ENCODE measurements at places on chromosomes 1 and 21.
A peak's percentile ranks its signal among the peaks of the same experiment; 100 is the strongest.

DNA sequence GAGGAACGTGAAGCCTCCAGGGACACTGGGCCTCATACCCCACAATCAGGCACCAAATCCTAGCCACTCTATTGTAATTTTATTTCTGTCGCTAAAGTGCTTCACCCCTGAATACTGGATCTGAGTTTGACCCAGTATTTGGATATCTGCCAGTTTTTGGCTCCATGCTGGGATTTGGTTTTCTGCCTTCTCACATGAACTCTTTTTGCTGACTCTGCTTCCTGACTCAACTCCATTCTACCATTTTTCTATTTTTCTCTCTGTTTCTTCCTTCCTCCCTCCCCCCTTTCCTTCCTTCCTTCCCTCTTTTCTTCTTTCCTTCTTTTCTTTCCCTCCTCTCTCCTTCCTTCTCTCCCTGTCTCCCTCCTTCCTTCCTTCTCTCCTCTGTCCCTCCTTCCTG, 151.3 kb upstream of the GJB5 start:
- DNase-seq, result no peak

- DNase-seq, result no peak
These were observed 57.5 kb downstream of the ENAH start for GRCh38 chr1:225595452-225595851.

GRCh38 chr1:154938604-154939399, 2.3 kb upstream of the PMVK start:
- DNase-seq, result no peak

GRCh38 chr1:210800301-210800700, 333.6 kb downstream of the KCNH1 start:
- DNase-seq, result no peak

DNA sequence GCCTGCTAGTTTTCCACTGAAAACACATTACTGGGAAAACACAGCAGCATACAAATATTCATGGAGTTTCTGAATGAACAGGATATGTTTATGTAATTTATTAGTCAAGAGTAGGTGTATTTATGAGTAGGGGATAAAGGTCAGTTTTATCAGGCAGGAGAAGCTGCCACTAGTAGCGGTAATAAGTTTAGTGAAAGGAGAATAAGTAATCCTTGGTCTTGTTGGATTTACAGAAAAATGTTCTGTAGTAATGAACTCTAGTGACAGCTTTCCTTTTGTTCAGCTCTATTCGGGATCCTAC, 1.2 kb downstream of the MAST2 start:
- no peak for DNase-seq

DNA sequence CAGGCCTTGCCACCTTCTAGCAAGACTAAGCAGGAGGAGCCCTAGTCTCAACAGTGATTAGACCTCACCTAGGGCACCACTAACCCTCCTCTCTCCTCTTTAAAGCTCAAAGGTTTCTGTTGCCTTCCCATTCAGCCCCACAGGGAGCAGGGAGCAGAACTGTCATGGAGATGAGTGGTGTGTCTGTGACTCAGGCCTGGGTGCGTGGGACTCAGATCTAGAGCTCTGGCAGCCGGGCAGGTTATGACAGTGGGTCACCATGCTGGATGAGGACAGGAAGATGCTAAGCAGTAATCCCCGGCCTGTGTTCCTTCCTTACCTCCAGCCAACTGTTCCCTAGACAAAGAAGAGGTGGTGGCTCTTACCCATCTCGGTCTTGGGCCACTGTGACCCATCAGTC, 60.1 kb upstream of the COA6 start:
- no peak for DNase-seq

GRCh38 chr1:78168306-78168705, 122.5 kb downstream of the GIPC2 start:
- DNase-seq, result no peak

DNA sequence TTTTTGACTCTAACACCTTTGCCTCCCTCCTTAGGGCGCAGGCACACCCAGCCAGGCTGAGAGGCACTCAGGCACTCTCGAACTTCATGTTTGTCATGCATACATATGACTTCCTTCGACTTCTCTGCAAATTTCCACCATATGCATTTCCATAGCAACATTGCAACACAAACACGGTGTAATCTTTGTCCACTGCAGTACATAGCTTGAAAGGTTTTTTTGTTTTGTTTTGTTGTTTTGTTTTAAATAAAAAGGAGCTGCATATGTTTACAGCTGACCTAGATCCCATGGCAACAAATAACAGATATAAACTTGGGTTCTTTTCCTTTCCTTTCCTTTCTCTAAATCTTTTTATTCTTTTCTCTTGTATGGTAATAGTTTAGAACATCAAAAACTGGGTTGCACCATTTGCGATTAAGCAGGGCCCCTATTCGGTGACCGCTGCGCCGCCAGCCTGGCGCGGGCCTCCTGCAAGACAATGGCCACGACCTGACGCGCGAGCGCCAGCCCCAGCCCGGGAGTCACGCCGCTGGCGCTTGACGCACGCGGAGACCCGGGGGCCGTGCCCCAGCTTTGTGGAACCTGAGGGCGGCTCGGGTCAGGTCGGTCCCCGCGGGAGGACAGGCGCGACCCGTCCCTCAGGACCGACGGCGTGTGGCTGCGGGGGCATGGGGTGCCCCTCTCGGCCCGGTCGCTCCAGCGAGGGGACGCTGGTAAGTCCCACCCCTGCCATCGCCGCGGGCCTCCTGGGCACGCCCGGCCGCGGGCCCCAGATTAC, 35.2 kb downstream of the CCN1 start:
- no peak for DNase-seq

DNA sequence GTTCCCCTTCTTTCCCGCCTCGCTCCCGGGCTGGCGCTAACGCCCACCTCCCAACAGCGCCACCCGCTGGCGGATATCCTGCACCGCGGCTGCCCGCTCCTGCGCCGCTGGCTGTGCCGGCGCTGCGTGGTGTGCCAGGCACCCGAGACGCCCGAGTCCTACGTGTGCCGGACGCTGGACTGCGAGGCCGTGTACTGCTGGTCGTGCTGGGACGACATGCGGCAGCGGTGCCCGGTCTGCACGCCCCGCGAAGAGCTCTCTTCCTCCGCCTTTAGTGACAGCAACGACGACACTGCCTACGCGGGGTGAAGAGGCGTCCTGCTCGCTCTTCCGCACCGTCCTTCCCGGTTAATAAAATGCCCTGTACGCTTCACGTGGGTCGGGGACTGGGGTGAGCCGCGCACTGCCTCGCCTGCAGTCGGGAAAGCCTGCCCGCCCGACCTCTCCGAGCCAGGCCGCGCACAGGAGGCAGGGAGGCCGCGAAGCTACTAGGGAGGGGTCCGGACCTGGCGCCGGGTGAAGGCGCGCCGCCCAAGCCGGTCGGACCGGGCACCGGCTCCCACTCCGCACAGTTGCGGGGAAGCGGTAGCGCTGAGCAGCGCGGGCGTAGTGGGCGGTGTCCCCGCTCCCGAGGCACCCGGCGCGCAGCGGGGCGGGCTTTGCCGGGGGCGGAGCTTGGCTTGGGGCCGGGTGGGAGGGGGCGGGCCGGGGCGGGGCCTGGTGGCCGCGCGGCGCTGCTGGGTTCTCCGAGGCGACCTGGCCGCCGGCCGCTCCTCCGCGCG, at the start of gene ADAM15:
ADAM15 (plus strand) TSS at position 757 of the 782 bp plus-strand sequence. CDS start 71 bp downstream, outside the sequence.
- peak; percentile 81 for DNase-seq

GRCh38 chr1:206469411-206469932, 804 bp upstream of the IKBKE start:
- no peak for DNase-seq

DNA sequence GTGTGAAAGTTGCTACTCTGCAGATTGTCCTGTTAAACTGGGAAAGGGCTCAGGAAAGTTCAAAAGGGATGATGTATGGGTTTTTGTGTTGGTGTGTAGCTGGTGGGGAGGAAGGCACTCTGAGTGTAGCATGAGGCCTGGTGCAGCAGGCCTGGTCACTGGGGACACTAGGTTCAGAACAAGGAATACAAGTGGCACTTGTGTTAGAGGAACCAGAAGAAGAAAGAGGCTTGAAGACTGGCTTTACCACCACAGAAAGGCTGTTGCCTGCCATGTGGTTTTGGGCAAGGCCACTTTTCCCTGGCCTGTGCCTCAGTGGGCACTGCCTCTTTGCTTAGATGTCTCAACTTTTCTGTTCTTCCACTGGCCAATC, 122.8 kb downstream of the NOS1AP start:
- DNase-seq, result no peak

DNA sequence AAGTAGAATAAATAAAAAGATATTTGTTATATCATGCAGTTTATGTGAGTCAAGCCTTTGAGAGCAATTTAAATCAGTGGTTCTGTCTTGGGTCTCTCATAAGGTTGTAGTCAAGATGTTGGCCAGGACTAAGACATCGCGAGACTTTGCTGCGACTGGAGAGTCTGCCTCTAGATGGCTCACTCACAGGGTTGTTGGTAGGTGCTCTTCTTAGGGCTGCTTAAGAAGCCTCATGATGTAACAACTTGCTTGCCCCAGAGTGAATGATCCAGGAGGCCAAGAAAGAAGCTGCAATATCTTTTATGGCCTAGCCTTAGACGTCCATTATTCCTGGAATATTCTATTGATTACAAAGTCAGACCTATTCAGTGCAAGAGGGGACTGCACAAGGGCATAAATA, 73.1 kb upstream of the CACHD1 start:
- DNase-seq, result no peak

- no peak for DNase-seq
These were observed 61.6 kb downstream of the RNF187 start for GRCh38 chr1:228548788-228549187.

GRCh38 chr1:4762146-4762545, 107.7 kb downstream of the AJAP1 start:
- DNase-seq, result no peak

DNA sequence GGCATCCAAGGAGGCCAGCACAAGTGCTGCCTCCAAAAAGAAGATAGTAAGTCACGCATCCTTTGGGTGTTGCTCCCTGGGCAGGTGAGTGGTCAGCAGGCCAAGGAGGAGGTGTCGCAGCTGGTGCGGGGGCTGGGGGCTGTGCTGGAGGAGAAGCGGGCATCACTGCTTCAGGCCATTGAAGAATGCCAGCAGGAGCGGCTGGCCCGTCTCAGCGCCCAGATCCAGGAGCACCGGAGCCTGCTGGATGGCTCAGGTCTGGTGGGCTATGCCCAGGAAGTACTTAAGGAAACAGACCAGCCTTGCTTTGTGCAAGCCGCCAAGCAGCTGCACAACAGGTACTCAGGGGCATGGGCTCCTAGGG, 4.3 kb downstream of the TRIM46 start:
- no peak for DNase-seq

- no peak for DNase-seq
These were observed 28.5 kb downstream of the TNFRSF9 start for GRCh38 chr1:7912145-7912544.

DNA sequence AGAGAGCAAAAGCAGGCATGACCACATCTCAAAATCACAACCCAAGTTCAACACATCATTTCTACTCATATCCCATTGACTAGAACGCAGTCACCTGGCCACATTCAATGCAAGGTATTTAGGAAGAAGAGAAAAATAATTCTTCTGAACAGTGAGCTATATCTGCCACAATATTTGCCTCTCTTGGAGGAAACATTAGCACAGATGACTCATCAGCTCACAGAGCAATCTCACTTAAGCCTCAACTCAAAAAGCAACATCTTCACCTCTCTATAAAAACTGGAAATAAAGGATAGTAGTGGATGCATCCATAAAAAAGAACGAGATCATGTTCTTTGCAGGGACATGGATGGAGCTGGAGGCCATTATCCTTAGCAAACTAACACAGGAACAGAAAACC, 143.9 kb upstream of the FMN2 start:
- no peak for DNase-seq

- peak; percentile 82 for DNase-seq
These were observed 18.3 kb upstream of the HDAC1 start for GRCh38 chr1:32273391-32274208.

GRCh38 chr1:229385853-229386456, 43.1 kb upstream of the CCSAP start:
- no peak for DNase-seq

DNA sequence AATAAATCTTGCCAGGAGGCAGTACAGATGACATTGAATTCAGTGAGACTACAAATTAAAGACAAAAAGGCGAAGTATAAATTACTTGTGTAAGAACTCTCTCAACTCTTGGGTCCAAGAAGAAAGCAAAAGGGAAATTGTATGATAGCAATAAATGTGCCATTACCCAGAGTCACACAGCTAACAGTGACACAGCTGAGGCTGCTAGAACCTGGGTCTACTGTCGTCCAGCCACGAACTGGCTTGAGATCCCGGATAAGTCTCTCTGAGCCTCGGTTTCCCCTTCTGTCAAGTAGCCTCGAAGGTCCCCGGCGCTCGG, 362 bp upstream of the ROR1 start:
- DNase-seq, result no peak

- DNase-seq, result no peak
These were observed 5.6 kb downstream of the ABCA4 start for GRCh38 chr1:94115254-94115899.

DNA sequence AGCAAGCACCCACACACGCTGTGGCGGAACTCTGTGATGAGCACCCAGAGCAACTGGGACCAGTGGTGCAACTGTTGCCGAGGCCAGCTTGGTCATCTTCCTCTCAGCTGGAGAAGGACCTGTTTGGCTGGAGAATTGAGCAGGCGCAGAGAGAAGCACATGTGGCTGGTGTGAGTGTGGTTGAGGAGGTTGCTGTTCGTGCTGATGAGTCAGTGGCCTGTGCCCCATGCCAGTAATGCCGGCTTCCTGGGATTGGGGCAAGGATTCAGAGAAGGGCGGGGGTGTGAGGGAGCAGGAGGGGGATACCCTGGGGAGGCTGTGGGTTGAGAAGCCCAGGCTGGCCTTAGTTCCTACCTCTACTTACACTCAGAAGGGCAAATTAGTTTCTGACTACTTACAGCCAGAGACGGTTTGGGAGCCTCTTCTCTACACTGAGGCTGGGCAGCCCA, 57.5 kb upstream of the EPS8L3 start:
- DNase-seq, result no peak

DNA sequence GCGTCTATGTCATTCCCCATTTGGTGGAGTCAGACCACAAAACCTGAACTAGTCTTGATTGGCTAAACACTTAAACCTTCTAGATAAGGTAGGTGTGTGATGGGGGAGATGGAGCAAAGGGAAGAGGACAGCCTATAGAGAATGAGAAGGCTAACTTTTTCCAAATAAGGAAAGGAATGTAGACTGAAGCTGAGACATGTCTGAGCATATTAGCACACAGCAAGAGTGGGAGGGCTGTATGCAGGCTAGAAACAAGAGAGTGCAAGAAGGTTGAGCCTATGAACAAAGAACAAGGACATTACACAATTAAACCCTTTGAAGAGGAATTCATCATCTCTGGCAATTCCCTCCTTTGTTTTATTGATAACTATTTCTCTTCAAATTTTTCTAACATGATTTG, 89.2 kb upstream of the OLFM3 start:
- no peak for DNase-seq

- no peak for DNase-seq
These were observed 498.7 kb downstream of the SMYD3 start for GRCh38 chr1:246008363-246008831.

Data from T-helper 1 cell (primary cell).